Cardiac ventricle fibroblast (primary cell): ENCODE measurements at places on chromosomes 6 and 20. TPM values are rescaled to one million over a fixed set of nuclear protein-coding genes. Genes with fewer than 3 reads are reported as not detected.

Gene TFAP2A
- 0.56 TPM in 1 of 2 replicates, not detected in the other for total RNA-seq

Gene FERMT1
- total RNA-seq, result 1.6 and 4.9 TPM in 2 replicates

Gene KCNG1
- 2.8 and 5.1 TPM in 2 replicates for total RNA-seq

Gene GSTA3
- total RNA-seq, result not detected in 2 replicates

Gene BPIFB4
- total RNA-seq, result 0.06 and 0.24 TPM in 2 replicates

Gene ZNF165
- total RNA-seq, result 0.05 and 0.31 TPM in 2 replicates

Gene ENPP5
- total RNA-seq, result 0.39 and 1.3 TPM in 2 replicates

Gene PLA2G7
- total RNA-seq, result not detected in 2 replicates

Gene INSM1
- total RNA-seq, result not detected in 2 replicates

Gene HLA-DQA1
- not detected in 2 replicates for total RNA-seq

Gene ROS1
- total RNA-seq, result 0.24 TPM in 1 of 2 replicates, not detected in the other

Gene RPN2
- 229 and 237 TPM in 2 replicates for total RNA-seq

Gene OR2B6
- total RNA-seq, result not detected in 2 replicates
